ENCODE measurements at places on chromosomes 3 and 15.

DNA sequence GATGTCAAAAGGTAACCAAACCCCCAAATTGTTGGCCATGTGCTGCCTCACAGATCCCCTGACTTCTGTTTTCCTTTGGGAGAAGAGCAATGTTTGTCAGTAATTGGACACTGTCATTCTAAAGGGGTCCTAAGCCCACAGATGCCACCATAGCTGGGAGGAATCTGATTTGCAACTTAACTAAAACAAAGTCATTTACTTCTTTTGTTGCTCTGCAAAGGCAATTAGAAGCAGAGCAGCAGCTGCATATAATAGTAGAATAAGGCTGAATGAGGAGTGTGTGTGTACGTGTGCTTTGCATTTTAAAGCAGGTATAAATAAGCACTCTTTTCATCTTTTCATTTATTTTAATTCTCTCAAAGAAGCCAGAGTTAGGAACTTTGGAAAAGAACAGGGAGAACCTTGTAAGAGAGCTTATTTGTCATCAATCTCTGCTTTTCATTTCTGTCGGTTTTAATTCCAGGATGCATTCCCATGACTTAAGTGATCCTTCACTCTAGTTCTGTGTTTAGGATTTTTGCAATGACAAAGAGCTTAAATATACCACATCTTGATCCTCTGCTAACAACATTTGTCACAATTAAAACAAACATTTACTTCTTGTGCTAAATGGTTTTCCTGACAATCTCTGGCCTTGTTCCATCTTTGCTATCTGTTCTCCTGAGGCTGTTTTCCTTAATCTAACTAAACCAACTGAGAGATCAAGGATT is 530.2 kb upstream of the CBLB start:
- DNase-seq = no peak

GRCh38 chr3:10508619-10509260 is 3.4 kb upstream of the ATP2B2 start:
- DNase-seq = no peak

DNA sequence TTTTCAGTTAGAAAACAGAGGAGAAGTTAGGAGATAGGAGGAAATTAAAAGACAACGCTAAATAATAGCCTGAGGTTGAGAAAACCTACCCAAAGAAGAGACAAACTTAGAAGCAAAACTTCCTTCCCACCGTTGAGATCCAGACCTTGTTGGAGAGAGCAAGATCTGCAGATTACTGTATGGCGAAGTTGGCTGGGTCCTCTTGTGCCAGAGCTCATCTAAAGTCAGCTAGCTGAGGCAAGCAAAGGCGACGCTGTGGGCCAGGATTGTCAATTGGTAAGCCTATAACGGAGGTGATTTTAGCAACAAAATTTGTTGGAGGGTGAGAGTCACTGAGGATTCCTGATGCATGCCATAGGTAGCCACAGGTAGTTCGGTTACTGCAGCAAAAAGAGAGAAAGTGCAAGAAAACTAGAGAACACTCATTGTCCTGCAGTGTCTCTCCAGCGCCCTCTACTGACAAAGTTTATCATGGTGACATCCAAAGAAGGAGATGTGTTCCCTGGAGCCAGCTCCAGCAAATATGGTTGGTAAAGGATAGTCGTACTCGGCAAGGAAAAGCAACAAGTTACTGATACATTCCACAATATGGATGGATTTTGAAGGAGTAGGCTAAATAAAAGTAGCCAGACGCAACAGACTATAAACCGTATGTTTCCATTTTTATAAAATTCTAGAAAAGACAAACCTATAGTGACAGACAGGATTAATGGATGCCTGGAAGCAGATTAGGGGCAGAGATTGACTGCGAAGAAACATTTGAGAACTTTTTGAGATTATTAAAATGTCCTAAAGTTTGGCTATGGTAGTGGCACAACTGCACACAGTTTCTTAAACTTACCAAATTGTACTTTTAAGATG is 9.8 kb upstream of the OR5K4 start:
- DNase-seq = no peak

DNA sequence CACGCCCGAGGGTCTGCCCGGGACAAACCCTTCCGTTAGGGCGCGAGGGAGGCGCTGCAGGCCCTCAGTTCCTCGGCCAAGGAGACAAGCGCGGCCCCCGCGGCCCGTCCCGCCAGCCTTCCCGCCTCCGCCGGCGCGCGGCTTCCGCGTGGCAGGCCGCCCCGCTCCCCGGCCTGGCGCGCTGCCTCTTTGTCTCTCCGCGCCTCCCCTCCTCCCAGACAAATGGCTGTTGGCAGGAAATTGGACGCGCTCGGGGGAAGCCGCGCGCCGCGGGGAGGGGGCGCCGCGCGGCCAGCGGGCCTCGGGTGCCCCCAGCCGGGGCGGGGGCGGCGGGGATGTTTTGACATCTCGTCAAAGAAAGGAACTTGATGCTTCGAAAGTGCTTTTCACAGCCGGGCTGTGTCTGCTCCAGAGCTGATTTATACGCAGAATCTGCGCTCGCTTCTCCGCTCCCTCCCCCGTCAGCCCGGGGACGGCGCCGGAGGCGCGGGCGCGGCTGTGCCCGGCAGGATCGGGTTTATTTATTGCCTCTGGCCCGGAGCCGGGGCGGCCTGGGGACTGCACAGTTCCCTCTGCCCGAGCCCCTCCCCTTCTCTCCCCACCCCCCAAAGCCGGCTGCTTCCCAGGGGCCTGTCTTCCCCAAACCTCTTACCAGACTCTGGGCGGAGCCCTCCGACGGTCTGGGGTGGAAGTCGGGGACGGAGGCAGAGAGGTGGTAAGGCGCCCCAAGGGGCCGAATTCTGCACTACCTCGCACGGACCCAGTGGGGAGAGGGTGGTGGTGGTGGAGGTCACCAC is 20.7 kb downstream of the SHF start:
- DNase-seq = peak; percentile 76

- DNase-seq = no peak
Measured at GRCh38 chr15:65902373-65902772, 33.1 kb downstream of the RAB11A start.

GRCh38 chr3:46926447-46926846 is 48.9 kb downstream of the PTH1R start:
- no peak for DNase-seq
